ENCODE measurements at places on chromosomes 3 and 15.

DNA sequence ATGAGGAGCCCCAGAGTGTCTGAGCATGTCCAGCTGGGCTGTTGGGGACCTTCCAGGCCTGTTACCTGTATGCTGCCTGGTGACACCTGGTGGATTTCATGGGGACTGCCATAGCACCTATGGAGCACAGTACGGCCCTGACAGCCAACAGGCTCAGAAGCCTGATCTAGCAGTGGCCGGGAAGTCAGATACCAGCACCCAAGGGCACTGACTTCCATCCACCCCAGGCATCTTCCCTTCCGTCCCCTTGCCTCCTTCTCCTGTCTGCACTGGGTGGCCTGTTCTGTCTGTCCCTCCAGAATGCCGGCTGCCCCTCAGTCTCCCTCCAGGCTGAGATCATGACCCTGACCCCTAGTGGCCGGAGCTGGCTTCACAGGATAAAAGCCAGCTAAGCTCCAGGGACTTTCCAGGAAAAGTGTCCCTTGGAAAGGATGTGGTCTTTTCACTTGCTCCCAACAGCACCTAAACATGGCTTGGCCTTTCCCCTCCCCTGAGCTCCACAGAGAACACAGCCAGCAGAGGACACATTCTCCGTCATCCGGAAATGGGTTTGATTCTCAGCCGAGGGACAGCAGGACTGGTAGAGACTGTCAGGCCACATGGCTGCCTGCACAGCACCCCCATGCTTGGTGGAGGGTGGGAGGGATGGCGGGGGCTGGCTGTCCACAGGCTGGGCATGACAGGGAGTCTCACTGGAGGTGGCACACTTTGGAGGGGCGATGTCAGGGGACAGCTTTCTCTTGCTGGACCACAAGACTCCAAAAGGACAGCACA is 9.5 kb downstream of the RPS17 start:
- DNase-seq: peak; percentile 62

GRCh38 chr15:68409736-68410370 is 22.1 kb downstream of the ITGA11 start:
- no peak for DNase-seq

- no peak for DNase-seq
These were observed 12.2 kb downstream of the MAN2A2 start for GRCh38 chr15:90915216-90915807.

DNA sequence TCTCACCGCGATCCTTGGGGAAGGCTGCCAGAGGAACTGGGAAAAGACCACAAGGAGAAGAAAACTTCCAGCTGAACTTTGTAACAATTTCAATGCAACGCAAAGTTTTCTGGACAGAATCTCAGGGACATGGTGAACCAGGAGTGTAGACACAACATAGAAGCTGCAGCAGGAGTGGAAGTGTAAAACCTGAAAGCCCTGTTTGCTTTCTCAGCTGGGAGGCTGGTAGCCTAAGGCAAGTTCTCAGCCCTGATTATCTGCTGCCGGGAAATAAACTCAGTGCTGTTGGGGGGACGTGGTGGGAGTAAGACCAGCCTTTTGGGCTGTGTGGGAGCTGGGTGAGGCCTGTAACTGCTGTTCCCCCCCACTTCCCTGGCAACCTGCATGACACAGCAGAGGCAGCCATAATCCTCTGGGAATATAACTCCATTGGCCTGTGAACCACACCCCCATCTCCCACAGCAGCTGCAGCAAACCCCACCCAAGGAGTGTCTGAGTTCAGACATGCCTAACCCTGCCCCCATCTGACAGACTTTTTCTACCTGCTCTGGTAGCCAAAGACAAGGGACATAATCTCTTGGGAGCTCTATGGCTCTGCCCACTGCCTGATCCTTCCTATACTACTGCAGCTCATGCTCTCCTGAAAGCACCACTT is 106.7 kb downstream of the ZNF621 start:
- no peak for DNase-seq

DNA sequence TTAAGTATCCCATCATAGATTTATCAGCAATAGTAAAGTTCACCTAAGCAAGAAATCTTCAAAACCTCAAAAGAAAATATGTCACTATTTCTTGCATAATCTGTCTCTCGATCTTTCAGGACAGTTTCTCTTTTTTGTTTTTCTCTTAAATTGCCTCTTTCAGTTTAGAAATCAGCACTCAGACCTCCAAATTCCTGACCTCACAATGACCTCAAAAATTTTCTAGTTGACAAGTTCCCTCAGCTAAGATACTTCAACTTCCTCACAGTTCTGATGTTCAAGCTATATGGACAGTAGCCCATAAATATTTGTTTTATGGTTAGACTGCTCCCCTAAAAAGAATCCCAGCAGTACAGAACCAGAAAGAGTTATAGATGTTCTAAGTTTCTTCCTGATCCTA is 24.1 kb downstream of the SLC24A5 start:
- DNase-seq: no peak

DNA sequence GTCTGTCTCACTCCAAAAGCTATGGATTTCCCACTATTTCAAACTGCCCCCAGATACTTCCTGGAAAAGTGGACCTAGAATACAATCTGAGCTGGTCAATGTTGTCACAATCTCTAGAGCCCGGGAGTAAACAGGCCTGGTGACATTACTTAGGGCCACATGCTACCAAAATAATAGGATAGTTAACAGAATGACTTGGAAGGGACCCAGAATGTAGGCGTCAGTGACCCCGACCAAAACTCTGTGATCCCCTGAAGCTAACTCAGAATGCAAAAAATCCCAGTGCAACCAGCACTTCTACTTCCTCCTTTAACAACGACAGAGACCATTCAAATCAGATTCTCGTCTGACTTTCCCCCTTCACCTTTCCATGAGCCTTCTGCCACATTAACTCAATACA is 51.5 kb upstream of the CDV3 start:
- DNase-seq: no peak

- DNase-seq: no peak
These were observed 407.5 kb downstream of the ZBTB20 start for GRCh38 chr3:114739627-114740026.

GRCh38 chr3:131933665-131934064 is 101.1 kb downstream of the CPNE4 start:
- DNase-seq: peak; percentile 4

- DNase-seq: no peak
These were observed 20.8 kb downstream of the CIAO2A start for GRCh38 chr15:64072812-64073211.

DNA sequence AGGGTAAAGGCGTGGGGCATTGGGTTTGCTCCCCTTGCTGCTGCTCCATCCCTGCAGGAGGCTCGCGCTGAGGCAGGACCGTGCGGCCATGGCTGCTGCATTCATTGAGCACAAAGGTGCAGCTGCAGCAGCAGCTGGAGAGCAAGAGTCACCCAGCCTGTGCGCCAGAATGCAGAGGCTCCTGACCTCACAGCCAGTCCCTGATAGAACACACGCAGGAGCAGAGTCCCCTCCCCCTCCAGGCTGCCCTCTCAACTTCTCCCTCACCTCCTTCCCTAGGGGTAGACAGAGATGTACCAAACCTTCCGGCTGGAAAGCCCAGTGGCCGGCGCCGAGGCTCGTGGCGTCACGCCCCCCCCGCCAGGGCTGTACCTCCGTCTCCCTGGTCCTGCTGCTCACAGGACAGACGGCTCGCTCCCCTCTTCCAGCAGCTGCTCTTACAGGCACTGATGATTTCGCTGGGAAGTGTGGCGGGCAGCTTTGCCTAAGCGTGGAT is 47.0 kb downstream of the PGPEP1L start:
- no peak for DNase-seq

DNA sequence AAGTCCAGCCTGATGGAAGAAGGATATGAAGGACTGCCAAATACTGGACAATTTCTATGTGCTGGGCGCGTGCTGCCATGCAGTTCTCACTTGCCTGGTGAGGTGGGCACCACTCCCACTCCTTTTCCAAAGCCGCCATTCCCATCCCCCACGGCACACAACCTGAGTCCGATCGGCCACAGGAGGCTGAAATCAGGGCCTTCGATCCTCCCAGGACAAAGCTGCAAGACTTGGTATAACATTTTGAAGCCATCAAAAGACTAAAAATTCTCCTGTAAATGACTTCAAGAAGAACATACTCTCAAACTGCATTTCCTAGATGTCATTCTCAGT is 3.1 kb upstream of the MAP6D1 start:
- DNase-seq: no peak

DNA sequence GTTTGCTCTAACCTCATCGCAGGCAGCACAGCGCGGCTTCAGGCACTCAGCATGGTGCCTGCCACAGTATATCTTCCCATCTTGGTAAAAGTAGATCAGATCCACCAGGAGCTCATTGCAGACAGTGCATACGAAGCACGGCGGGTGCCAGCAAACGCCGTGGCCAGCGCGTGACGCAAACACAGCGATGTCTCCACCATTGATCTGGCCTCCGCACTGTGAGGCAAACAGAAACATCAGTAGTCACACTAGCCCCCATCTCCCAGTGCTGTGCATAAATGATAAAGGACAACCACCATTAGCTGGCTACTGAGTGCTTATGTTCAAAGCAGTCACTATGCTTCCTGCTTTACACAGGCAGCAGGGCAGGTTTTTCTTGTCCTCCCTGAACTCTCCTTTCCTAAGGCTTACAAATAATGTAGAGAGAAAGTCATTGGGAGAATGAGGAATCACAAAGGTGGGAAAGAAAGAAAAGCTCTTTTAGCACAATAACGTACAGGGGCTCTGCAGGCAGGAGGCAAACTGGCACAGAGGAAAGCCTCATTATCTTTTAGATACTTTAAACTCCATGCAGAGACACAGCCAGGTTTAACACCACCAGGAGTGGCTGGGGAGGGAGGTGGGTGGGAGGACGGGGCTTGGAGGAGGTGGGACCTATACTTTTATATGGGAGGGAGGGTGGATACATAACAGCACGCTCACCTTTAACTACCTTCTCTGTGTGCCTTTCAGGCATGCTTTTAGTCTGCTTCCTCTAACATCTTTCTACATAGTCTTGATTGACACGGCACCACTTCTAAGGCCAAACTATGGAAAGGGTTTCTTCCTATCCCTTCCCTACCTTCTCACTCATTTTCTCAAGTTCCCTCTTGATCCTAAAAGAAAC is 67.9 kb downstream of the PRICKLE2 start:
- no peak for DNase-seq

DNA sequence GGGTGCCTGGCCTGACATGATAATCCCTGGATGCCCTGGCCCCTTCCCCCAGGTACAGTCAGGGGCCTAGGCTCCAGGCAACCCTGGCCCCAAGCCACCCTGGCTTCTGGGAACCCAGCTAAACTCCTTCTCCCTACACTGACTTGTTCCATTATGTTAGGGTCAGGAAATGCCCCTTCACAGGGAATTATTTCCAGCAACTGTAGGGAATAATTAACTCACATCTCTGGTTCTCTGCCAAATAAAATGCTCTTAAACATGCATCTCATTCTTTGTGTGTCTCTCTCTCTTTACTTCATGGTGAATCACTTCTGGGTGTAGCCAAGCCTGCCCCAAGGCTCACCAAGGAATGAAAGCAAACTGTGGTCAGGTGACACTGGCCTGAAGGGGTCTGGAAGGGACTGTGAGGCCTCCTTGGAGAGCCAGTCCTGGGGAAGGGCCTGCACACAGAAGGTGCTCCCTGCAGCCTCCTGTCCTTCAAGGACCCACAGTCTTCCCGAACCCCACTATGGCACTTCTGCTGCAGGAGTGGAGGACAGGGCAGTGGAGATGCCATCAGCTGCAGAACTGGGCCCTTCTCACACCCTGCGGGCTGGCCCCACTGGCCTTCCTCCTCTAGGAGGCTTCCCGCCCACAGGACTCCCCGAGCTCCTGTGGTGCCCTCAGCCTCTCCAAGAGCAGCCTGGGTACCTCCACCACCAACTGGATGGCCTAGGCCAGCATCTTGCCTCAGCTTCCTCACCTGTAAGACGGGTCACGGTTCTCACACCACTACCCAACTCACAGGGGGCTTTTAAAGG is 17.6 kb downstream of the TKT start:
- peak; percentile 96 for DNase-seq

DNA sequence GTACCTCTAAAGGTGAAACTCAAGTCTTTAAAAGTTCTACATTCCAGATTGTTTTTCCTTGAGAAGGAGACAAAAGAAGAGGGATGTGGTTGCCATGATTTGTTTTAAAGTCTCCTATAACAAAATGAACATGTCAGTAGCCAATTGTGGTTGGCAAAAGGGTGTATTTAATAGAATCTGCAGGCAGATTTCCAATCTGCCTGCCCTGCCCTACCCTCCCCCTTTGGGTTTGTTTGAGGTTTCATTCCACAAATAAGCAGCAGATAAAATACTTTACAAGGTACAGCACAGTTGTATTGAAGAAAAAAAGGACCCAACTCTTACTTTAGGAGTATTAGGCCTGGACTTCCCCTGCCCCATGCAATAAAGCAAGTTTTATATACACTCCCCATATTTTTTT is 59.5 kb downstream of the MLH1 start:
- peak; percentile 53 for DNase-seq

DNA sequence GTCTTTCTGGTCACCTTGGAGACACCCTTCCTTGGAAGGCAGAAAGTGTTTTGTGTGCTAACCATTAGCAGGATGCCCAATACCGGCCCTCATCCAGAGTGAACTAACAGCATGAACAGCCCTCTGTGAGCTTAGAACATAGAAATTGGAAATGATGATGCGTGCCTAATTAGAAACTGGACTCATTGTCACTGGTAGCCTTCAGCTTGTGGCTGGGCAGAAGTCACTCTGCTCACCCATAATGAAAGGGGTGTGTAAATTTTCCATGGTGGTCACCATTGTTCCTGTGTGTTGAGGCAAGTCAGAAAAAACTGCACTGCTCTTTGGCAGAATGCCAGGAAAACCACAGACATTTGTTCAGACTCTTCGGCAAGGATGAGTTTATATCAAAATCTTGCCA is 74.7 kb upstream of the CNTN4 start:
- peak; percentile 4 for DNase-seq

DNA sequence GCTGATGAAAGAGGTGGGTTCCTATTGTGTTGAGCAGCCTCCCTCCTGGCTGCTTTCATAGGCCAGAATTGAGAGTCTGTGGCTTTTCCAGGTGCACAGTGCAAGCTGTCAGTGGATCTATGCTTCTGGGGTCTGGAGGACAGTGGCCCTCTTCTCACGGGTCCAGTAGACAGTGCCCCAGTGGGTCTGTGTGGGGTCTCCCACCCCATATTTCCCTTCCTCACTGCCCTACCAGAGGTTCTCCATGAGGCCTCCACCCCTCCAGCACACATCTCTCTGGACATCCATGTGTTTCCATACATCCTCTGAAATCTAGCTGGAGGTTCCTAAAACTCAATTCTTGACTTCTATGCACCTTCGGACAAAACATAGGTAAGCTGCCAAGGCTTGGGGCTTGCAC is 201.2 kb downstream of the FAM43A start:
- no peak for DNase-seq

DNA sequence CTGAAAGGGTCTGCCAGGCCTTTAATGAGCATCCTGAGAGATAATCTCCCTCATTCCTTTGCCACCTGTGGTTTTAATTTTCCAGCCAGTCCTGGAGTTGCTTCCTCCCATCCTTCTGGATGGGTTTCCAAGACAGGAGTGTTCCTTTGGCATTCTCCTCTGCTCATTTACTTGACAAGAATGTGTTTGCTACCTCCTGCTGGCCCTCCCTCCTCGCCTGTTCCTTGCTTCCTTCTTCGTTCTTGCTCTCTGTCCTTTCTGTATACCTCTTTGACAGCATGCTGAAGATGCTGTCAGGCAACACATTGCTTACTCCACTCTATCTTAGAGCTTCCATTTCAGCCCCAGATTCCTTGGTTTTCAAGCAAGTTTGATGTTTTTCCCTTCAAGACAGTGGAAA is 46.0 kb downstream of the ERC2 start:
- DNase-seq: no peak

Data from astrocyte of the spinal cord (primary cell).